Bronchus fibroblast of lung (primary cell): ENCODE measurements at places on chromosomes 3 and 15. TPM values are rescaled to one million over a fixed set of nuclear protein-coding genes. Genes with fewer than 3 reads are reported as not detected.

The LAMB2 gene
- 215 and 282 TPM in 2 replicates for total RNA-seq

The EPHA3 gene
- total RNA-seq, result 0.15 and 0.17 TPM in 2 replicates

The GPD1L gene
- total RNA-seq, result 7.7 and 10.1 TPM in 2 replicates

The PPIB gene
- total RNA-seq, result 673 and 698 TPM in 2 replicates

The SLC6A11 gene
- not detected in 2 replicates for total RNA-seq

The CSPG5 gene
- 0.15 and 0.17 TPM in 2 replicates for total RNA-seq

The REC114 gene
- not detected in 2 replicates for total RNA-seq

The SELENOK gene
- total RNA-seq, result 21.2 and 21.6 TPM in 2 replicates

The PLSCR2 gene
- total RNA-seq, result not detected in 2 replicates

The CFAP100 gene
- total RNA-seq, result not detected in 2 replicates

The IQCF5 gene
- total RNA-seq, result not detected in 2 replicates

The DNAH1 gene
- total RNA-seq, result 0.50 and 0.74 TPM in 2 replicates

The SLC38A3 gene
- 0.30 TPM in 1 of 2 replicates, not detected in the other for total RNA-seq

The HDDC3 gene
- 30.6 and 37.5 TPM in 2 replicates for total RNA-seq
